NCI-H2227 treated with DMSO at 0.1 percent for 48 hours (cell line): ENCODE measurements at places on chromosomes 7 and 10.

DNA sequence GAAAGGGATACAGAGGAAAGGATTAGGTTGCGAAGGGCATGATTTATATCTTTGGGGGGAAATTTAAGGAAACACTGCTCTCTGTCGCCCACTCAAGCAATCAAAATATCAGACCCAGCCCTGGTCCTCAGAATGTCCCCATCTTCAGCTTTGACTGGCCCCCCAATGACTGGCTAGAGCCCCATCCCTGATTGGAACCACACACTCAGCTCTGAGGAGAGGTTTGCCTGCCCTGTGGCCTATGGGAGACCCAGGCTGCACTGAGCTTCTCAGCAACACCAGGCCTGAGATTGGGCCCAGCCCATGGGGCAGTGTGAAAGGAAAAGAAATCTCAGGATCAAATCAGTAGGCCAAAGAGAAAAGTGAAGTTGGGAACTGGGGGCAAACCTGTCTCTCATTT is 69.5 kb downstream of the ADCYAP1R1 start:
- no peak for DNase-seq

GRCh38 chr7:132368246-132368900 is 207.9 kb downstream of the PLXNA4 start:
- no peak for DNase-seq

DNA sequence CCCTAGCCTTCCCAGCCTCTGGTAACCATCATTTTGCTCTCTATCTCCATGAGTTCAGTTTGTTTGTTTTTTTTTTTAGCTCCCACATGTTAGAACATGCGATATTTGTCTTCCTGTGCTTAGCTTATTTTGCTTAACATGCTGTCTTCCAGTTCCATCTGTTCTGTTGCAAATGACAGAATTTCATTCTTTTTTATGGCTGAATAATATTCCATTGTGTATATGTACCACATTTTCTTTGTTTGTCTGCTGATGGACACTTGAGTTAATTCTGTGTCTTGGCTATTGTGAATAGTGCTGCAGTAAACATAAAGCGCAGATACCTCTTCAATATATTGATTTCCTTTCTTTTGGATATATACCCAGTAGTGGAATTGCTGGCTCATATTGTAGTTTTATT is 21.0 kb downstream of the DLD start:
- DNase-seq: no peak

DNA sequence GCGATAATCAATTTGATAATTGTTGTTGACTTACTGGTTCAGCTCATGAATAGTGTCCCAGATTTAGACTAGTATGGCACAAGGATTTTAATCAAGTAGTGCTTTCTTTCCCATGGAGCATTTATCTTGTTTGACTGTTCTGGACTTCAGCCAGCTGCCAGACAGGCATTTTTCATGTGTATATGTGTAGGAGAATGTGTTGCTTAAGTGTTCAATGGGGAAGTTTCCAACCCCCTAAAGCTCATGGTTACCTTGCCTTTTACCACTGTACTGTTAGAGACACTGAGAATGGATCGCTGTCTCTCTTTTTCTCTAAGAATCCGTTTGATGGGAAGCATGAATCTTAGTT is 103.9 kb downstream of the LRRC4 start:
- no peak for DNase-seq

DNA sequence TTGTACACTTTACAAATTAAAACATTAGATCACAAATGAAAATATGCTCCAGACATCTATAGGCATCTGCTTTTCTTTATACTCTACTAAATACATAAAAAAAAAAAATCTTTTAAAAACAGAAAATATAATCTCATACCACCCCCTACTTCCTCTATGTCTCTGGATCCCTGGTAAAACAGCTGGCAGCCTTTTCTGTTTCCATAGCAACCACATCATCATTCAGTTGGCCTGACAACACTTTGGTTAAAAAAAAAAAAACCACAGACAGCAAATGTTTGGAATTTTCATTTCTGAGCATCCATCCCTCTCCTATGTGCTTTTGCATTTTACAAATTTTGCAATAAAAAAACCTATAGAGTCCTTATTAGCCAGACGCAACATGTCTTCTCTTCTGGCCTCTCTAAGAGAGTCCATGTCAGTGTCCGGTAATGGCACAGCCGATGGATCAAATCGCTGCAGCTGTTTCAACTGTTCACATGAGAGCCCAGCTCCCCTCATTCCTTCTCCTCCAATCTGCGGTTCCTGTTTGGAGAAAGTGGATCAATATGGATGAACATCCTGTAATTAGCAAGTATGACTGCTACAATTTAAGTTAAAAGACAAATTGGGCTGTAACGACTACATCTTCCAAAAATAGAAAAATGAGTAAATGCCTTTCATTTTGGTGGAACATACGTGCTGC is 105.6 kb downstream of the NSUN6 start:
- no peak for DNase-seq

DNA sequence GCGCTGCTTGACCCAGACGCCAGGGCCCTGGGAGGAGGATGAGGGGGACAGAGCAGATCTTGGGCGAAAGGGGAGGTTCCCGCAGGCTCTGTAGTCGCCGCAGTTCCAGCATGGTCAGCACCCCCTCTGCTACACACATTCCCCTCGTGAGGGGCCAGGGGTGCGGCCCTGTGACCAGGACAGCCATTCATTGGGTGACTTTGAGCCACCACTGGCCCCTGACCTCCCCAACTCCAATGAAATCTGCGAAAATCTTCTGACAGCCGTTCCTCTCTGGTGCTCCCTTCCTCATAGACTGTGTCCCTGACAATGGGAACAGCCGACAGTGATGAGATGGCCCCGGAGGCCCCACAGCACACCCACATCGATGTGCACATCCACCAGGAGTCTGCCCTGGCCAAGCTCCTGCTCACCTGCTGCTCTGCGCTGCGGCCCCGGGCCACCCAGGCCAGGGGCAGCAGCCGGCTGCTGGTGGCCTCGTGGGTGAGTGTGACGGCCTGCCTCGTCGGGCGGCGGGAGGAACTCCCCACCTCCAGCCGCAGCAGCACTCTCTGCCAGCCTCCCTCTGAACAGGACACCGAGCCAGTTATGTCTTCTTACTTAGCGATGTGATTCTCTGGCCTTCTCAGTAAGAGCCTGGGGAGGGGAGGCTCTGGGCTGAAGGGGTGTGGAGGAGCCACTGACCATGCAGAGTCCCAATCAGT is 825 bp downstream of the TMEM176A start:
- no peak for DNase-seq

DNA sequence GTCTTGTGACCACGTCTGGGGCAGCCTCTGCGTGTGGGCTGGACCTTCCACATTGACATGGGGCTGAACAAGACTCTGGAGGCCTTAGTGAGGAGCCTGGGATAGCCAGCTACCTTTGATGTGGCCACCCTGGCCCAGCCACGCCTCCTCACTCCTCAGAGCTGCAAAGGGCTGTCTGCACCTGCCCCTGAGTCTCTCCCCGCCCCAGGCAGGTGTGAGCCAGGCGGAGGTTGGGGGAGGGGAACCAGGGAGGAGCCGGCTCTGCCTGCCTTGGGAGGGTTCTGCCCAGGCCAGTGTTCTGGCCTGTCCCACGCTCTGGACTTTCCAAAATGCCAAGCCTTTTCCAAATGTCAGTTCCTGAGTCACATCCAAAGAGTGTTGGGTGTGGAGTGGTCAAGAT is 72.2 kb downstream of the GTF2IRD1 start:
- no peak for DNase-seq

GRCh38 chr10:16948361-16948760 is 131.1 kb upstream of the RSU1 start:
- no peak for DNase-seq

- no peak for DNase-seq
Observed at GRCh38 chr10:131177431-131178327, 133.8 kb downstream of the TCERG1L start.

DNA sequence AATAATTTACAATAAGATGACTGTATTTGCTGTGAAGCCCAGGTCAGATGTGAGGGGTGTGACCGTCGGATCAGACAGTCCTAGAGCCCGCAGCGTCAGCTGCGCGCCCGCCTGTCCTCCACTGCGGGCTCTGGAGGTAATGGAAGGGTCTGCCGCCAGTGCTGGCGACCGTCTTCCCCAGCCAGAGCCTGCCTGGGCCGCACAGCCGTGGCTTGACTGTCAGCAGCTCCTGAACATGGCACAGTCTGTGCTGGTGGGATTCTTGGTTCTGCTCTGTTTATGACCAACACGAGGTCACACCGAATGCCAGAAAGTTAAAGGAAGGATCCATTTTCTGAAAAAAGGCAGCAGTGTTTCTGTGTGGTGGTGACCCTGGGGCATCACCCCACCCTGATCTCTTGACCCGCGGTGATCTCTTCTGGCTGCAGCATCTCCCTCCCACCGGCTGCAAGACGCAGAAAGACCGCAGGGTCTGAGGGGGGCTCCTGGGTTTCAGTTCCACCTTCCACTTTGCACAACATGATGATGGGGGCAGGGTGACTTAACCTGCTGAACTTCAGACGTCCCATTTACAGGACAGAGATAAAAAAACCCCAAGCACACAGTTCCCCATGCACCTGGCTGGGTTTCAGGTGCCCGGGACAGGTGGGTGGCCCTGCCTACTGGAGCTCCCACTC is 103.7 kb downstream of the DNAJB6 start:
- DNase-seq: no peak

GRCh38 chr7:65233409-65234034 is 140.1 kb upstream of the ZNF92 start:
- no peak for DNase-seq

DNA sequence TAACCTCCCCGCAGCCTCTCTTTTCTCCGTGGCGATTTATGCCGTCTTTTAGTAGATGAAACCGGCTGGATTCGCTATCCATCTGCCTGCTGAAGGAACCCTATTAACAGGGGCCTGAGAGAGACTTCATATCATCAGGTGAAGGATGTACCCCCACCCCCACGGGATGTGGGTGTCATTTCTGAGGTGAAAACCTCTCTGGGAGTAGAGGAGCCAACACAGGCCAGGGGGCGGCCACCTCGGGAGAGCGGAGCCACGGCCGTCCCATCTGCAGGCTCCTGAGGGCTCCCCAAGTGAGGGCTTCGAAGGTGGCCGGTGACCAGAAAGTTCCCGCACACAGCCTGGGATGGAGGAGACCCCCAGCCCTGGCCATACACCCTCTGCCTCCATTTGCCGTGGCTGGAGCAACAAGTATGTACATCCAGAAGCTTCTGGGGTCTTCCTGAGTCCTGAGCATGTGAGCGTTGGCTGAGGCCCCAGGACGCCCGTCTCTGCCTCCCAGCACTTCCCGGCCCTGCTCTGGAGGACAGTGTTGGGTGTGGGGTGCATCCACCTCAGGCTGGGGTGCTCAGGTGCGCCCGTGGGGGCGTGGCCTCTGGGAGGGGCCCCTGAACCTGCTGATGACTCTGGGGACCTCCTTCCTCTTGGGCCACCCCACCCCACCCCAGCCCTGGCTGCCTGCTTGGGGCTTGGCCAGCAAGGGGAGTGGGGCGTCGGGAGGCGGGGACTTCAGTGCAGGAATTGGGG is 84.7 kb downstream of the NKX6-2 start:
- DNase-seq: no peak

DNA sequence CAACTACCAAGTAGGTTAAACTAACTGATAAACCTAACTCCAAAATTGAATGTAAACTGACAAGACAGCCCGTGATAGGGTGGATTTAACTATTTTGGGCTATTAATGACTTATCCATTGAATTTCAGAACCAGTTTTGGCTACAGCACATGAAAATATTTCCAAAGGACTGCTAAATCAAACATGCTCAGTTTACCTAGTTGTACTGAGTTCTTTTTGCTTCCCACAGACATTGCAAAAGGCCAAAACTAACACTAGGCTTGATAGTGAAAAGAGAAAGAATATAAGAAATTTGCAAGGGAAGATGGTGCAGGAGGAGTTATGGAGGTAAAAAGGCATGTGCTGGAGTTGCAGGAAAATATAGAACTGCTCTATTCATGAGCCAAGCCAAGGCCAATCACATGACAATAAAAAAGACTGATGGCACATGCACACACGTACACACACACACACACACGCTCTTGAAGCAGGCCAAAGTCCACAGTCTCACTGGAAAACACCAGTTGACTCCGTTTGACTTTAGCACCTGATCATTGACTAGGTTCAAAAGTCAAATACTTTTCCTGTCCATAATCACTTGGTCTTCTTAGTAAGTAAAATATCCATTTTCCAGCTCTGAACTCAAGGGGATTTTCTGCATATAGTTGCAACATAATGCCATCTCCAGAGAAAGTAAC is 76.0 kb upstream of the AGBL3 start:
- no peak for DNase-seq

DNA sequence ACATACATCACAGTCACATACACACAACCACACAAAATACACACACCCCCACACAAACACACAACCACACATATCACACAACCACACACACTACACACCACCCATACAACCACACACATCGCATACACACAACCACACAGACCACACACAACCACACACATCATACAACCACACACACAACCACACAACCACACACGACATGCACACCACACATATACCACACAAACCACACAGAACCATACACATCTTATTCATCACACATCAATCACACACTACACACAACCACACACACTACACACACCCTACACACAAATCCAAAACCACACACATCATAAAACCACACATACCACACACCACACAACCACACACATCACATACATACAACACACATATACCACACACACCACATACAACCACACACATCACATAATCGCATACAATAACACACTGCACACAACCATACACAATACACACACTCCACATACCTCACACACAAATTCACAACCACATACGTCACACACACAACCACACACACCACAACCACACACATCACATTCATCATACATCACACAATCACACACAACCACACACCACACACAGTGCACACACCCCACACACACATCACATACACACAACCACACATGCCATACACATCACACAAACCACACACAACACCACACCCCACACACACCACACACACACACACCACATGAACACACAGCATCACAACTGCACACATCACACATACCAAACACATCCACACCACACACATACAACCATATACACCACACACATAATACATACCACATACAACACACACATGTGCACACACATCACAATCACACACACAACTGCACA is 30.4 kb downstream of the GPRIN2 start:
- no peak for DNase-seq

DNA sequence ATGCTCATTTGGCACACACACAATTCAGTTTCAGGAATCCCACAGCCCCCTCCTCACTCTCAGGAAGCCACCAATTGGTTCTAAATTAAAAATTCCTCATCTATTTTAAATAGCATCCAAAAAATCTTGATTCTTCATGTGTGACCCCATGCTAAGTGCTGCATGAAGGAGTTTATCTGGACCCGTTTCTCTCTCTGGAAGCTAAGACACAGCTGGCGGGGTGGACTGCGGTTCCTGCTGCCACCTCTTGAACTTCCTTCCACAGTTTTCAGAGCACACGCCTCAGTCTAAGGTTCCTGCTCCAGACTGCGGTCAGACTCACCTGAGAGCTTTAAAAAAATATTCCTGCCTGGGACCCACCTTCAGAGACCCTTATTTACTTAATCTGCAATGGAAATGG is 34.5 kb downstream of the LYZL1 start:
- DNase-seq: no peak

DNA sequence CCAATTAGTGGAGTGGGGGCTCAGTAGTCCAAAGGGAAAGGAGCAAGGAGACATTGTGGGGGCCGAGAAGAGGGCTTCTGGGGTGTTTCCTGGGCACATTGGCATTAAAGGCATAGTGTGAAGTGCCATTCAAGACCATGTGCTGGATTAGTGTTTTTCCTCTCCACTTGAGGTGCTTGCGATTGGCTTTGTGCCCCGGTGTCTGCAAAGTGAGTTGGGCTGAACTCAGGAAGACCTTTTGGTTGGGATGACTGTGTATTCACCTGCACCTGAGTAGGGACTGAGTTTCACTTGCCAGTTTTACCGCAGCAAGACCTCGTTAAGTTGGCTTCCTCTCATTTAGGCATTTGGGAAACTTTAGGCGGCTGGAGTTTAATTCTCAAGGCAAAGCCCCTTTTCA is 73.0 kb downstream of the TCF7L2 start:
- DNase-seq: no peak
